ENCODE measurements at places on chromosomes 3 and 15. TPM values are rescaled to one million over a fixed set of nuclear protein-coding genes. Genes with fewer than 3 reads are reported as not detected.

DNA sequence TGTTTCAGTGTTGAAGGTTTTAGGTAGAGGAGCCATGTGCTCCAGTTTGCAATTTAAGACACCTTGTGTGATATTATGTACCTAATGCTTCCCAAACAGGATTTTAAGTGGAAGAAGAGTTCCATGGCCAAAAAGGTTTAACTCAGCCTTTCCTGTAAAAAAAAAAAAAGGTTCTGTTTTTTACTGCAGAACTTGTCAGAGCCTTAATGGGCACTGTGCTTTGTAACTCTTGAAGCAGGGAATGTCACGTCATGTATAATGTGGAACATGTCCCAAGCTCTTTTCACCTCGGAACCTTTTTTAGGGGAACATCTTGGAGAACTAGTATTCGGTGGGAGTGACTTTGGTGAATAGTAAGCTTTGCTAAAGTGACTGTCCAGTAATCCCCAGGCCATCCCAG lies 31.6 kb downstream of the PSMD6 start:
- H3K4me1 ChIP-seq = peaks cover 5% of the 10 kb centered on the region
- no peaks in the 10 kb centered on the region for H3K27me3 ChIP-seq
- H3K36me3 ChIP-seq = peaks cover 33% of the 10 kb centered on the region
- no peak overlapping the region for H3K27ac ChIP-seq
- no peak for DNase-seq

GRCh38 chr3:142998439-142998838 lies 2.9 kb upstream of the U2SURP start:
- peaks cover 28% of the 10 kb centered on the region for H3K4me1 ChIP-seq
- no peak overlapping the region for H3K4me3 ChIP-seq
- peaks cover 5% of the 10 kb centered on the region for H3K27me3 ChIP-seq
- H3K27ac ChIP-seq = no peak overlapping the region
- no peaks in the 10 kb centered on the region for H3K36me3 ChIP-seq
- DNase-seq = no peak

GRCh38 chr3:182711261-182711683 lies 82.0 kb upstream of the ATP11B start:
- DNase-seq = no peak
- no peaks in the 10 kb centered on the region for H3K36me3 ChIP-seq
- H3K4me3 ChIP-seq = no peak overlapping the region
- H3K27me3 ChIP-seq = no peaks in the 10 kb centered on the region

- DNase-seq = no peak
- H3K27me3 ChIP-seq = peaks cover 5% of the 10 kb centered on the region
- H3K4me3 ChIP-seq = no peak overlapping the region
- H3K27ac ChIP-seq = no peak overlapping the region
- H3K36me3 ChIP-seq = no peaks in the 10 kb centered on the region
- peaks cover 6% of the 10 kb centered on the region for H3K4me1 ChIP-seq
These were observed 387.9 kb downstream of the GABRG3 start for GRCh38 chr15:27358751-27359434.

DNA sequence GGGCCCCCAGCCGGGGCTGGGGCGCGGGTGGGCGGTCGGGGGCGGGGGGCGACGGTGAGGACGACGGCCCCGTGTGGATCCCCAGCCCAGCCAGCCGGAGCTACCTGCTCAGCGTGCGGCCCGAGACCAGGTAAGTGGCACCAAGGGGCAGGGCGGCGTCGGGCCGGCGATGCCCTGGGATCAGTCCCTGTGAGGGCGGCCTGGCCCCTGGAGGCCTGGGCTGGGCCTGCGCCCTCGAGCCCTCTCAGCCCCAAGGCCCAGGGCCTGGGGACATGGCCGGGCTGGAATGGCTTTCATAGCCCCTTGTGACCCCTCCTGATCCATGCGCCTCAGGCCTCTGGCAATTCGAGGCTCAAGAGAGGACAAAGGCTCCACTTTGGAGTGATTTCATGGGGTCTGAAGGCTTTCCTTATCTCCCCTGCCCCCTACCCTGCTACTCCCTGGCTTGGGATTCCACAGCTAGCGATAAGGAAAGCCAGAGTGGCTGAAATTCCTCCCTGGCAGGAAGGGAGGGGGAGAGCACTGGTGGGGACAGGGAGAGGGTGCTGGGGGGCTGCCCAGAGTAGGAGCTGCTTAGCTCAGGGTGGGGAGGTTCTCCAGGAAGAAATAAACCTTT lies 418 bp downstream of the ALPK3 start:
- no peak for DNase-seq
- peaks cover 31% of the 10 kb centered on the region for H3K4me1 ChIP-seq
- H3K36me3 ChIP-seq = no peaks in the 10 kb centered on the region
- peak overlapping the region; percentile 85 for H3K4me3 ChIP-seq

- no peak overlapping the region for H3K27ac ChIP-seq
- peaks cover 17% of the 10 kb centered on the region for H3K4me1 ChIP-seq
- no peak overlapping the region for H3K4me3 ChIP-seq
These were observed 181.7 kb downstream of the CHST2 start for GRCh38 chr3:143301031-143301901.

DNA sequence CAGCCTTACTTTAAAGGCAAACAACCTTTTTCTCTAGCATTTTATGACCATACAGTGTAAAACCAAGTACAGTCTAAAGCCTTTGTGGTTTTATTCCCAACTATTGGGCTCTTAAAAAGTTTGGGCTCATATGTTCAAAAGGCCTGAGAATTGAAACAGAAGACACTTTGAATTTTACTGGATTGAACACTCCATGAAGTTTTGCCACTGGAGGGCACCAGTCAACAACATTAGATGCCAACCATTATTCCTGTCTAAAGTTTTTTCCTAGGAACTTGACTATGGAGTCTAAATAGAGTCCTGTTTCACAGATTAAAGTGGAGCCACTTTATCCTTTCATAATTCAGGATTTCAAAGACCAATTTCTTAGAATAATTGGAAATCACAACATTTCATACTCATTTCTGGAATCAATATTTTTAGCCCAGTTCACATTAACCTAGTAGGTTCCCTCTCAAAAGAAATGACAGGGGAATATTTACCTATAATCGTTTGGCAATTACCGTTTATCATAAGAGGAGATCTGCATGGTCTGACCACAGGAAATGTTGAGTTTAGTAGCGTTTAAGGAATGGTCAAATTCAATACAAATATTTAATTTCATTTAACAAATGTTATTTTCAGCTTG lies 244.1 kb upstream of the PDZRN3 start:
- H3K4me3 ChIP-seq = no peak overlapping the region
- no peak for DNase-seq
- no peaks in the 10 kb centered on the region for H3K27me3 ChIP-seq
- H3K36me3 ChIP-seq = no peaks in the 10 kb centered on the region
- H3K27ac ChIP-seq = no peak overlapping the region

DNA sequence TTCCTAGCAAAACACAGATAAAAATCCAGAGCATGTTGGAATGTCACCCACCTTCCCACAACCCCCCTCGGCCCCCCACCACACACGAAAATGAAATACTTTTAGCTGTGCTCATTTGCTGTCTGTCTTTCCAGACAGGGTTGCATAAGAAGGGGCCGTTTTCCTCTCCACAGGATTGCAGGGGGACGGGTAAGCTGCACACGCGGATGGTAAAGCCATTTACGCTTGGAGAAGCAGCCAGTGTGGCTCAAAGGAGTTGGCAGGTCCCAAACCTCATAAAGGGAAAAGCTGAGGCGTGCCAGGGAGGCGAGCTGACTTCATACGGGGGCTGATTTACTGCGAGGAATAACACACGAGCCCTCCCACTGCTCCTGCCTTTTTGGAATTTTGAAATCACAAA lies 47.4 kb upstream of the ITGA11 start:
- no peaks in the 10 kb centered on the region for H3K36me3 ChIP-seq
- H3K27ac ChIP-seq = no peak overlapping the region
- H3K4me1 ChIP-seq = peaks cover 4% of the 10 kb centered on the region
- no peak for DNase-seq
- no peak overlapping the region for H3K4me3 ChIP-seq

DNA sequence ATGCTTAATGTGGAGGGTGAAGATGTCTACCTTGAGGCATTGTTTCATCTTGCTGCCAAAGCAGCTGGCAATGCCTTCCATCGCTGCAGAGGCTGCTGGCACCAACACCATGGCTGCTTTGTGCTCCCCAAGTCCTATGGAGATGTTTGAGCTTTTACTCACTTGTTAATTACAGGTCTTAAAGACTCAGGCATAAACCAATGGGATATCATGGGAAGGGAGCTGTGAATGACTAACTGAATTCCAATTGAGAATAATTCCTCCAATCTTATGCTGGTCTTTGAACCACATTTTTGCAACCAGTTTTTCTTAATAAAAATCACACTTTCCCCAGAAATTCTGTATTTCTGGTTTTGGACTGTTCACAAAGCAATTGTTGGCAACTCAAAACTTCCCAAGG lies 762.0 kb downstream of the GBE1 start:
- H3K27ac ChIP-seq = no peak overlapping the region
- no peaks in the 10 kb centered on the region for H3K4me1 ChIP-seq
- no peak for DNase-seq
- no peaks in the 10 kb centered on the region for H3K27me3 ChIP-seq

DNA sequence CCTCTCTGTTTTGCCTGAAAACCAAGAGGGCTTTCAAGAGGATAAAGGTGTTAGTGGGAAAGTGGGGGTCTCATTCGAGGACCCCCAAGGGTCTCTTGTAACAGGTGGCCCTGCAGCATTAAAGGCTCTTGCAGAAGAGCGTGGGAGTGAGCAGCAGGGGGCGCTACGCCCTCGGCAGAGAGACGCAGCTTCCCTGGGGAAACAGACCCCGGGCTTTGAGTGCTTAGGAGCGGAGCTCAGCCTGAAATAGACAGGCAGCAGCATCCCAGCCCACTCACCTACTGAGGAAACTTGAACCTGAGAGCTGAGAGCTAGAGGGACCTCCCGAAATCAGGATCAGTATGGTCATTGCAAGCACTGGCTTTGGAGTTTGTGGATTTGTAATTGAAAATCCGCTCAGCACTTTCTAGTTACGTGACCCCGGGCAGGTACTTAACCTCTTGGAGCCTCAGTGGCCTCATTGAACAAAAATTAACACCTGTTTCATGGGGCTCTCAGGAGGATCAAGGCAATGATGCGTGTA lies 25.7 kb downstream of the RPLP1 start:
- H3K36me3 ChIP-seq = no peaks in the 10 kb centered on the region
- H3K27me3 ChIP-seq = no peaks in the 10 kb centered on the region
- peak; percentile 83 for DNase-seq
- H3K4me1 ChIP-seq = peaks cover 5% of the 10 kb centered on the region
- H3K4me3 ChIP-seq = no peak overlapping the region
- no peak overlapping the region for H3K27ac ChIP-seq

GRCh38 chr3:151901644-151902285 lies 28.3 kb downstream of the SUCNR1 start:
- H3K27ac ChIP-seq = no peak overlapping the region
- H3K4me3 ChIP-seq = no peak overlapping the region
- H3K4me1 ChIP-seq = peaks cover 38% of the 10 kb centered on the region
- peaks cover 5% of the 10 kb centered on the region for H3K27me3 ChIP-seq

DNA sequence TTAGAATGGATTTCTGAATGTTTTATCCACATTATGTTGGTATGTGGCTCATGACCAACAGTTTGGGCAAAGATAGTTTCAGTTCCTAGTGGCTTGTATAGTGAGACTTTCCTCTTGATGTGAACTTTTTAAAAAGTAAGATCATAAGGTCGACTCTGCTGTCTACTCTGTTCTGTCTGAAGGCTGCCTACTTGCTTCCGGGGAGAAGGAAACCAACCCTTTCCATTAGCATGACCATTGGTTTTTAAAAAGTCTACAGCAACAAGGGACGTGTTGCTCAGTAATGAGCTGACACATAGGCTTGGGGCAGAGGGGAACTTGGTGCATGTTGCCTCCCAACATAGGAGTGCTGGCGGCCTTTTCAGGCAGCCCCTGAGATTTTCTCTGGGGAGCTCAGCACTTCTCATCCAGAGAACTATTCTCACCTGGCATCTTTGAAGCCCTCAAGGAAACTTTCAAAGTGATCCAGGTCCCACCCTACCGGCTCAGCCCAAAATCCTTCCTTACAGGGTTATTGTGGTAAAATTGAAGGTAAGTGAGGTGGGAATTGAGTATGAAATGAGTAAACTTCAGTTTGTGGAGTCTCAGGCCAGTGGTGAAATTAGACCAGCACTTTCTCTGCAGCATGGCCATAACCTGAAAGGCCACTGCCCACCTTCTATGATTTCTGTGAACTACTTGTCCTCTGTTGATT lies 30.6 kb downstream of the PSMD6 start:
- DNase-seq = no peak
- H3K36me3 ChIP-seq = peaks cover 29% of the 10 kb centered on the region
- H3K27me3 ChIP-seq = no peaks in the 10 kb centered on the region
- peaks cover 5% of the 10 kb centered on the region for H3K4me1 ChIP-seq
- no peak overlapping the region for H3K4me3 ChIP-seq

GRCh38 chr15:101559952-101560351 lies 70.4 kb upstream of the PCSK6 start:
- H3K4me1 ChIP-seq = no peaks in the 10 kb centered on the region
- H3K27ac ChIP-seq = no peak overlapping the region
- no peaks in the 10 kb centered on the region for H3K36me3 ChIP-seq
- H3K4me3 ChIP-seq = no peak overlapping the region

DNA sequence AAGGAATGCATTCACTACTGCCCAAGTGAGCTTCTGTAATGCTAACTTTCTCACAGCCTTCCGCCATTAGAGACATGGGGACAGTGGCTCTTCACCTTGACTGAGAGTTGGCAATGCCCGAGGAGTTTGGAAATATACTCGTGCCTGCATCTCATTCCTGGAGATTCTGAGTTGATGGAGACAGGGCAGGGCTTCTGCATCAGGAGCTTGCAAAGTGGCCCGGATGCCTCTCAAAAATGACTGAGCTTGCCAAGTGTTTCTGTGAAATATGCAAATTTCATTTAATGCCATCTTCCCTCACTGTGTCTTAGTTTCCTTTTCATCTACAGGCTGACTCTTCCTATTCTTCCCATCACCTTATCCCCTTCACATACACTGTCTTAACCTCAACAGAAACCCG lies 346.2 kb downstream of the GRM7 start:
- H3K4me1 ChIP-seq = peaks cover 3% of the 10 kb centered on the region
- no peaks in the 10 kb centered on the region for H3K27me3 ChIP-seq
- H3K27ac ChIP-seq = no peak overlapping the region
- no peak overlapping the region for H3K4me3 ChIP-seq

GRCh38 chr15:87752250-87752951 lies 504.1 kb downstream of the NTRK3 start:
- H3K36me3 ChIP-seq = no peaks in the 10 kb centered on the region
- DNase-seq = no peak
- H3K4me3 ChIP-seq = no peak overlapping the region
- H3K27ac ChIP-seq = peak overlapping the region; percentile 22

- H3K27me3 ChIP-seq = no peaks in the 10 kb centered on the region
- no peaks in the 10 kb centered on the region for H3K4me1 ChIP-seq
- no peak overlapping the region for H3K27ac ChIP-seq
- no peak for DNase-seq
These were observed 116.9 kb downstream of the GSK3B start for GRCh38 chr3:119977353-119977752.

Gene SKOR1
- 0.65 TPM for total RNA-seq

Gene ABI3BP
- total RNA-seq = 5.0 TPM

Gene GOLGA8S
- total RNA-seq = 0.19 TPM

Measured in type B pancreatic cell (in vitro differentiated cells).